ENCODE measurements at places on chromosomes 1 and 21.

GRCh38 chr1:221945669-221946068 lies 203.8 kb upstream of the DUSP10 start:
- DNase-seq = no peak

- DNase-seq = no peak
Measured at GRCh38 chr1:60130703-60131102, 57.1 kb upstream of the C1orf87 start.

GRCh38 chr1:33014464-33015163 lies 22.1 kb downstream of the AK2 start:
- no peak for DNase-seq

- no peak for DNase-seq
Measured at GRCh38 chr1:175678471-175678870, 64.9 kb downstream of the TNR start.

DNA sequence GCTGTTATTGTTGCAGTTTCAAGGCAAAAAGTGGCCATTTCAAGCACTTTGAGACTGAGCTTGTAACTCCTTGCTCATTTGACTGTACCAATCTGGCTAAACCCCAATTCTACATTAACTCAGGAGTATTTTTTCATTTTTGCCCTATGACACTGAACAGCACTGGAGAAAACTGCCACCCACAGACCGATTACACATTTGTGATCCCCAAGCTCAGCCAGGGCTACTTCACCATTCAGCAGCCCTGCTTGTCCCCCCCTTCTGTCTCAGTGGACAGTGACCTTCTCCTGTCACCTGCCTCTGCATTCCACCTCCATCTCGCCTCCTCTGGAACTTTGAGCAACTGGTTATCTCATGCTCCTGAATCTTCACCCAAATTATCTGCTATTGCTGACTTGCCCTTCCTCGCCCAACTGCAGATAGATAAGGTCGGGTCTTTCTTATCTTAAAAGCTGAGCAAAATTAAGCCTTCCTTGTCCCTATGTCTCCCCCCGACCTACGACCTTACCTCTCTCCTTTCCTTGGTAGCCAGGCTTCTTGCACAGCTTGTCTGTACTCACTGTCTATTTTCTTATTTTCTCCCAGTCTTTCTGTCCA lies 25.3 kb downstream of the SPATA46 start:
- no peak for DNase-seq

DNA sequence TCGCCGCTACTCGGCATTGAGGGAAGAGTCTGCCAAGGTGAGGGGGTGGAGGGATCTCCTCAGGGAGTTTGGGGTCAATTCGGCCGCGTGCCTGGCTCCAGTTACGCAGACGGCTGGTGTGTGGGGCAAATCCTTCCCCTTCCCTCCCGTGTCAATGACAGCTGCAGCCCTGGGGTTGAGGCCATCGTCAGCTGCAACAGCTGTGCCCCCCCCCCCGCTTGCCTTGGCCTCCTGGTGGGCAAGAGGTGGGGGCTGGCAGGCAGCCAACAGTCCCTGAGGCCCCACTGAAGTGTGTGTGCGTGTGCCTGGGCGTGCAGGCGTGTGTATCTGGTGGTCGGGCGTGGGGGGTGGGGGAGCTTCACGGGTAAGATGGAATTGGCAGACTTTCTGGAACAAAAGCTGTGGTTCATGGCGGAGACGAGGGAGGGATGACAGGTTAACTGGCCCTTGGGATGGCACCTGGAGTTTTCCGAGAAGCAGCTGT lies 25.6 kb downstream of the PPFIA4 start:
- DNase-seq = no peak

DNA sequence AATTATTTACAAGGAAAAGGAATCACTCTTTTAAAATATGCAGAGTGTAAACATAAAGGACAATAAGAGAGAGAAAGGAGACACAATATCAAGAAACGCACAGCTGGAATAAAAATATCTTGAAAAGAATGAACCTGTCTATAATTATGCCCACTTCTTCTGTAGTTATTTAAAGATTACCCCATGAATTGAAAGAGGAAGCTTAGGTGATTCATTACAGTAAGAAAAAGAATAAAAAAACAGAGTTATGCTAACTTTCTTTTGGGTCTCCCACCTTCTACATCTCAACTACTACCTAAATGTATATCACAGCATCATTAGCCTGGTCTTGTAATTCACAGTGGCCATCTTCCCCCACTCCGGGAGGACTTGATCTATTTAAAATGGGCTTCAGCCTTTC lies 182.1 kb downstream of the MRPL39 start:
- no peak for DNase-seq

GRCh38 chr21:38356883-38357625 lies 100.3 kb downstream of the KCNJ15 start:
- DNase-seq = no peak

DNA sequence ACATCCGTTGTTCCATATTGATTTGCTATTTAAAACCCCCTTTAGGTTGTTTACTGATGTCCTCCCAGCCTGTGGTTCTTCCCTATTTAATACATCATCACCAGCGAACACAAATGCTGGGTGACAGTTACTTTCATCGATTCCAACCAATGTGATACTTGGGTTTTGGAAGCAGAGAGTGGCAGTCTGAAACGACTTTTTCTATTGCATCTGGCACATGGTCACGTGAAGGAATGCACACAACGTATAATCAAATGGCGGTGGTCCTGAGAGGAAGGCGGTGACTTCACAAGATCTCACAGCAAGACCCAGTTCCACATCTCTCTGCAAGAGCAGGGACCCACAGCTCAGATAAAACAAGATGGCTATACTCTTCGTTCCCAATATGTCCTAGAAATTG lies 213.9 kb downstream of the DSCAM start:
- DNase-seq = no peak

GRCh38 chr1:19974822-19975416 lies 4.5 kb downstream of the PLA2G2A start:
- no peak for DNase-seq

- no peak for DNase-seq
Measured at GRCh38 chr21:14582934-14583628, 37.0 kb upstream of the SAMSN1 start.

DNA sequence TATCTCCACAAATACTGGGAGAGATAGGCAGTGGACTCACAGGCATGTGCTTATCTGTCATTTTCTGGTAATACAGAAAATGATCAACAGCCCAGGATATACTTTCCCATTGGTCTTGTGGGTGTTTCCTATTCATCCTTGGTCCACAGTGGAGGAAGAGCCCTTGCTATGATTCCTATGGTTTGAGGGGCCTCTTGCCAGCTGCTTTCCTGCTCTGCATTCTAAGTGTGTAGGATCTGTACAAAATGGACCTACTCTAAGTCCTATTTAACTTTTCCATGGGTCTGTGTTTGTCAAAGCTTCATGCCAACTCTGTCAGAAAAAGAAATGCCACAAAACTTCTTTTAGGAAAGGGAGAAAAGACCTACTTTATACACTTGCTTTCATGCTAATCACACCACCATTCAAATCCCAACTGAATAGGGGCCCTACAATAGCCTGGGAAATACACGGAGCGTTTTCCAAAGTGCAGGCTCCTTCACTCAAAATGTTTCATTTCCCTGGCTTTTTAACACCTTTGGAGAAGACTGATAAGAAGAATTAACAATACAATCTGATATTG lies 16.4 kb downstream of the PLPP3 start:
- DNase-seq = no peak

GRCh38 chr1:30466610-30467009 lies 256.8 kb downstream of the MATN1 start:
- DNase-seq = no peak

- DNase-seq = no peak
Measured at GRCh38 chr1:245558069-245558468, 403.3 kb downstream of the KIF26B start.

- no peak for DNase-seq
Measured at GRCh38 chr1:175341631-175342429, 149.3 kb upstream of the KIAA0040 start.

GRCh38 chr1:117567435-117567834 lies 38.4 kb upstream of the TENT5C start:
- no peak for DNase-seq

- DNase-seq = peak; percentile 35
Measured at GRCh38 chr1:163410073-163410999, 88.6 kb downstream of the NUF2 start.

DNA sequence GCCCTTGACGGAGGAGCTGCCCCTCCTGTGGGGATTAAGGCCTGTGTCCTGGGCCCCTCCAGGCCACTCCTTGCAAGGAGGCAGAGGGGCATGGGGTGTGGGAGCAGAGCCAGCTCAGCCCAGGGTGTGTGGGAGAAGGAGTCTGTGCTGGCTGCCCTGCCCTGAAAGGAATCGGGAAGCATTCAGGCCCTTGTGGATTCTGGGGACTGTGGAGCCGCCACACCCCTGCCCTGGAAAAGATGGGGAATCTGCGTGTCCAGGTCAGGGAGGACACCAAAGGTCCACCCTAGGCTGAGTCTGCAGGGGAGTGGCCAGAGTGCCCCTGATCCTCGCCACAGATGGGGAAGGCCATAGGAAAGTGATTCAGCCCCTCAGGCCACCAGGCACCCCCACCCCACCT lies 16.5 kb upstream of the PRDM16 start:
- DNase-seq = peak; percentile 10

DNA sequence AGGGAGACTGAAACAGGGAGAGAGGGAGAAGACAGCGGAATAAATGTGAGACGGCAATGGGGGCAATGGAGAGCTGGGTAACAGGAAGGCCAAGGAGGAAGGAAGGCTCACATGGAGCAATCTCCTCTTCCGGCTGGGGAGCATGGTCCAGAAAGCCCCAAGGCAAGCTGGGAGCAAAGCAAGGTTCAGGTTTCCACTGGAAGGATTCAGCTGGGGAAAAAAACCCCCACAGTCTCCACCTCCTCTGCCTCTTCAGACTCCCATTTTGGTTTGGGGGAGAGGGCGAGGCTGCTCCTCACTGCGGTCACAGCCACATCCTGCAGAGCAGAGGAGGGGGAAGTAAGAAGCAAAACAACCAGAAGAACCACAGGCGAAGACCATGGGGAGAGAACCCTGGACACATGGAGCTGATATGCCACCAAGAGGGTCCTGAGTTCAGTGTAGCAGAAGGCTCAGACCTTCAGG lies 650 bp downstream of the TNFAIP8L2 start:
- no peak for DNase-seq

DNA sequence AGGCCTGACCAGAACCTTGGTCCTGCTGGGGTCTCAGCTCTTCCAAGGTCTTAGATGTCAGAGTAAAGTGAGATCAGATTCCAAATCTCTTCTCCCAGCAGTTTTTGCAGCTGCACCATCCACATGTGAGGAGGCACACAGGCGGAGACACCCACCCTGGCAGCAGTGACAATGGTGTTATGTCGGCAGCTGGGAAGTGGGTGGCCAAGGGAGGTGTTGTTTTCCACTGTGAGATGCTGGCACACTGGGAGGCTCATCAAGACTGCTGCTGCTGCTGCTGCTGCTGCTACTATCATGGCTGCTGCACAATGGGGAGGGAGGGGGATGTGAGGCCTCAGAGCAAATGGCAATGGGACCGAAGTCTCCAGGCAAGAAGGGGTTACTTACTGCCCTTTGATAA lies 23.6 kb downstream of the CAMK2N1 start:
- no peak for DNase-seq

DNA sequence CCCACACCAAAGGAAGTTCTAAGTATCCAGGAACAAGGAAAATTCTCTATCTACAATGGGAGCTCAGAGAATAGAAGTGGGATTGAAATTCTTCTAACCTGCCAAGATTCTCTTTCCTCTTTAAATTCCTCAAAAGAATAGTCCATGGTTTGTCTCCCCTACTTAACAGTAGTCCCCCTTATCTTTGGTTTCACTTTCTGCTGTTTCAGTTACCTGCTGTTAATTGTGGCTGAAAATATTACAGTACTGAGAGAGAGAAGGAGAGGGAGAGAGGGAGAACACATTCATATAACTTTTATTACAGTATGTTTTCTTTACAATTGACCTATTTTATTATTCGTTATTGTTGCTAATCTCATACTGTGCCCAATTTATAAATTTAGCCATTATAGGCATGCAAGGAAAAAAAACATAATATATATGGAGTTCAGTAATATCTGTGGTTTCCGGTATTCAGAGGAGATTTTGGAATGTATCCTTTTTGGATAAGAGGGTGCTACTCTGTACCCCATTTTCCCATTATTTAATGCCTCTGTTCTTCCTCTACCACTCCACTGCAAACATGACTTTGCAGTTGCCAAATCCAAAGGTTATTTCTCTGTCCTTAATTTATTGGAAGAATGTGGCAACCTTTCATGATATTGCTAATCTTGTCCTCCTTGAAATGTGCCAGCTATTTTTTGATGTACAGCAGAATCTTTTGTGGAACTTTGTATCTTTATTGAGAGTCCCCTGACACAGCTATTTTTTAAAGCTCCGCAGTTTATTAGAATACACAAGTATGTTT lies 68.0 kb downstream of the USP25 start:
- no peak for DNase-seq

- no peak for DNase-seq
Measured at GRCh38 chr1:23581219-23581618, 21.9 kb upstream of the ID3 start.

- DNase-seq = no peak
Measured at GRCh38 chr1:3785456-3786157, 10.7 kb downstream of the LRRC47 start.

- no peak for DNase-seq
Measured at GRCh38 chr1:233114159-233114558, 163.7 kb downstream of the NTPCR start.

- DNase-seq = no peak
Measured at GRCh38 chr1:216923601-216924000, 200.4 kb upstream of the ESRRG start.

DNA sequence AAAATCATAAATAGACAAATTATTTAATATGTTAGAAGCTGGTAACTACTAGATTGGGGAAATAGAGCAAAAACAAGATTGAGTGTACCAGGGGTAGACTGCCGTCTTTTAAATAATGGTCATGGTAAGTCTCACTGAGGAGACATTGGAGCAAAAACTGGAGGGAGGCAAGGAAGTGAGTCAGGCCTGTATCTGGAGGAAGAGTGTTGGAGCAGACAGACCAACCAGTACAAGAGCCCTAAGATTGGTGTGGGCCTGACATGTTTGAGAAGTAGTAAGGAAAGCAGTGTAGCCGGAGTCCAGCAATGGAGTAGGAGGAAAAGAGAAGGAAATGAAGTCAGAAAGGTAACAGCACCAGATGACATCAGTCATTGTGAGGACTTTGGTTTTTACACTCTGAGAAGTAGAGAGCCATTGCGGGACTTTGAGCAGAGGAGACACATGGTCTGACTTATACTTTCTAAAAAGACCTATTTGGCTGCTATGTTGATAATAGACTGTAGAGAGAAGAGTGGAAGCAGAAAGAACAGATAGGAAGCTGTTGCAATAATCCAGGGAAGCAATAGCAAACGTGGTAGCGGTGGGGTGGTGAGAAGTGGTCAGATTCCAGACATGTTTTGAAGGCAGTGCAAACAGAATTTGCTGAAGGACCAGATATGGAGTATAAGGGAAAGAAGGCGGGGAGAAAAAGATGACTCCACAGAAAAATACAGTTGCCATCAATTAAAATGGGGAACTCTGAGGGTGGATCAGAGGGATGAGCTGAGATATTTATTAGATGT lies 44.7 kb upstream of the GJA5 start:
- DNase-seq = no peak

- DNase-seq = no peak
Measured at GRCh38 chr1:88595355-88596002, 88.6 kb upstream of the PKN2 start.

All from omental fat pad (tissue), 4 donors.